ENCODE measurements at places on chromosomes 3 and 15. TPM values are rescaled to one million over a fixed set of nuclear protein-coding genes. Genes with fewer than 3 reads are reported as not detected.

- DNase-seq, result no peak
Measured at GRCh38 chr3:79170021-79170420, 597.8 kb downstream of the ROBO1 start.

- DNase-seq, result no peak
Measured at GRCh38 chr15:77540312-77541060, 92.2 kb downstream of the LINGO1 start.

DNA sequence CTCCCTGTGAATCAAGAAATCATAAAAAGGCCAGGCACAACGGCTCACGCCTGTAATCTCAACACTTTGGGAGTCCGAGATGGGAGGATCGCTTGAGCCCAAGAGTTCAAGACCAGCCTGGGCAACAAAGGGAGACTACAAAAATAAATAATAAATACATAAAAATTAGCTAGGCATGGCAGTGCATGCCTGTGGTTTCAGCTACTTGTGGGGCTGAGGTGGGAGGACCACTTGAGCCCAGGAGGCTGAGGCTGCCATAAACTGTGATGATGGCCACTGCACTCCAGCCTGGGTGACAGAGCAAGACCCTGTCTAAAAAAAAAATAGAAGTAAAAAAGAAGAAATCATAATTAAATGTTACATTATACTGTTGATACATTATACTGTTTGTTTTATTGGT is 28.0 kb upstream of the DCUN1D1 start:
- DNase-seq, result no peak

- DNase-seq, result peak; percentile 39
Measured at GRCh38 chr15:73352082-73352481, 16.7 kb downstream of the HCN4 start.

GRCh38 chr15:39736412-39737195 is 46.0 kb downstream of the FSIP1 start:
- peak; percentile 9 for DNase-seq

DNA sequence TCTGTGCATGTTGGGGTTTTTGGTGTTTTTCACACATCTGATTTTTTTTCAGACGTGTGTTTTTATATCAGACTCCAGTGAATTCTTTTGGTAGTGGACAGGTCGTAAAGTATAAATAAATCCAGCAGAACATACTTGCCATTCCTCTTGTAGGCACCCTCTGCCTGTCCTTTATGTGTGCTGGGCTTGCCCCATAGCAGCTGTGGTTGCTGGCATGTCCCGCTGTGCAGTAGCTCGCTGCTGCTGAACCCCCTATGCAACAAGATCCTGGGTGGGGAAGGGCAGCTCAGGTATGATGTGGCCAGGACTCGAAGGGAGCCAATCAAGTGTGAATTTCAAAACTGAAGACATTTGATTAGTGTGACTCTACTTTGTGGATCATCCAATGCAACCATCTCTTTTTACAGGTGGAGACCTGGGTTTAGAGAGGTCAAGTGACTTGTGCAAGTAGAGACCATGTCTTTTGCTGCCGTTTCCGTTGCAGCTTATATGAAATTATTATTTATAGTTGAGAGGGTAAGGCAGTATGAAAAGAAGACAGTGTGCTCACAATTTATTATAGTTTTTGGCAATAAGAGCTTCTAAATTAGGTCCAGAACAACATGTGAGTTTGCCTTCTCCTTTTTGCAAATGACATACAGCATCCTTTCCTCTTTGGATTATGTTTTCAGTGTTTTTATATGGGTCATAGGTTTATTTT is 350.8 kb upstream of the C2CD4B start:
- DNase-seq, result no peak

DNA sequence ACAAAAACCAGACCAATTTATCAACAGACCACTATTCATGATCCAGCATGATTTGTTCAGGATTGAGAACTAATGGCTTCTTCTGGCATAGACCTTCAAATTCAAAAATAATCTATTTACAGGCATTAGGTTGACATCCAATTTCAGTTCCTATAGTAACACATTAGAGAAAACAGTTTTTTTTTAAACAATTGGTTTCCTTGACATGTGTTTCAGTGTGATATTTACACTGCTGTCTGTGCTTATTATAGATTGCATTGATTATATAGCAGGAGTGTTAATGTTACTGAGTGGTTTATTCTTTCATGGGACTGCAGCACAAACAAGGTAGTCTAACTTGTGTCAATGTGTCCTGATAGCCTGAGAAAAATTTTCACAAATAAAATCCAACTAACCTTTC is 579.3 kb downstream of the PLOD2 start:
- no peak for DNase-seq

- DNase-seq, result no peak
Measured at GRCh38 chr3:122928396-122929187, 99.0 kb downstream of the SEMA5B start.

GRCh38 chr3:26104851-26105251 is 315.0 kb downstream of the OXSM start:
- DNase-seq, result no peak

- no peak for DNase-seq
Measured at GRCh38 chr15:100879061-100879463, 569 bp upstream of the ALDH1A3 start.

Gene SPATA12
- 0.07 TPM for total RNA-seq

Gene LIPH
- 1.4 TPM for total RNA-seq

Gene PAQR9
- total RNA-seq, result 0.12 TPM

Gene ZNF385D
- 1.5 TPM for total RNA-seq

Gene COX17
- 103 TPM for total RNA-seq

Gene STRA6
- 3.5 TPM for total RNA-seq

Gene CCR4
- total RNA-seq, result not detected
